MV-4-11 (cell line): ENCODE measurements at places on chromosomes 4 and X.
A peak's percentile ranks its signal among the peaks of the same experiment; 100 is the strongest.

- DNase-seq, result no peak
Observed at GRCh38 chrX:36957425-36958328, 50.5 kb upstream of the FAM47C start.

GRCh38 chr4:147944249-147944648 is 212.4 kb downstream of the ARHGAP10 start:
- peak; percentile 74 for DNase-seq

DNA sequence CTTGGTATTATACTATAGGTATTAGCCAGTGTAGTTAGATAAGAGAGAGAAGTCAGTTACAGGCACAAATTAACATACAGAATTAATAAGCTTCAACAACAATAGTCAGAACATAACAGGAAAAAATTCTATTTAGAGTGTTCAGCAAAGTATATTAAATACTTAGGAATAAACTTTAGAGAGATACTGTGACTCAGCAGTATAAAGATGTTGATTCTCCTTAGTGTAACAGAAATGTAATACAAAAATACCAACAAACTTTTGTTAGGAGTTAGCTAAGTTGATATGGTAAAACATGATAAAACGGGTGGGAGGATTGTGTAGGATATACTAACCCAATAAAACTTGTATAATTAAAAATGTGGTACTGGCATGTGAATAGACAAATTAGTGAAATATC is 154.3 kb downstream of the DIPK2B start:
- DNase-seq, result no peak

GRCh38 chrX:9816084-9816700 is 30.0 kb downstream of the SHROOM2 start:
- peak; percentile 5 for DNase-seq

DNA sequence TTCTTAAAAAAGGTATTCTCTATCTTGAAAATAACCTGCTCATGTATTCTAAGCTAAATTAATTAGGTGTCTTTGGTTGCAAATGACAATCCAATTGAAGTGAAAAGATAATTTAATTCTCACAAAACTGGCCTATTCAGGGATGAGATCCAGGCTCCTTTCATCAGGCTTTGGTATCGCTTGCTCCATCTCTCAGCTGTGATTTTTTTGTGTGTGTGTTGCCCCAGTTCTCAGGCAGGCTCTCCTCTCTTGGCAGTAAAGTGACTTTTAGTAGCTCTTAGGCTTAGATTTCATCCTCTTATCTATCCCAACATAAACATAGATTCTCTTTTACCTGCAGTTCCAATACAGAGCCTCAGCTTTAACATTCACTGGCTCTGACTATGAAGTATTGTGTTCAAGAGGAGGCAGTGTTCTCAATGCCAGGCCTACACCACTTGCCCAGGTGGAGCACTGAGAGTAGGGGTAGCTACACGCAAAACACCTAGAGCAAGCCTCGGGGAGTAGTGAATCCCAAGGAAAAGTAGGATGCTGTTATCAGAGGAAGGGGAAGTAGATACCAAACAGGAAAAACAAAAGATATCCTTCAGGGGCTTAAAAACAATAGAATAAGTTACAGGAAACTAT is 392.4 kb upstream of the ATOH1 start:
- DNase-seq, result no peak

- no peak for DNase-seq
Observed at GRCh38 chrX:102866981-102867656, 70.0 kb upstream of the RAB40AL start.

GRCh38 chrX:15221321-15221720 is 48.6 kb downstream of the ASB9 start:
- DNase-seq, result no peak

GRCh38 chrX:17564689-17565409 is 172.4 kb upstream of the SCML1 start:
- peak; percentile 63 for DNase-seq

DNA sequence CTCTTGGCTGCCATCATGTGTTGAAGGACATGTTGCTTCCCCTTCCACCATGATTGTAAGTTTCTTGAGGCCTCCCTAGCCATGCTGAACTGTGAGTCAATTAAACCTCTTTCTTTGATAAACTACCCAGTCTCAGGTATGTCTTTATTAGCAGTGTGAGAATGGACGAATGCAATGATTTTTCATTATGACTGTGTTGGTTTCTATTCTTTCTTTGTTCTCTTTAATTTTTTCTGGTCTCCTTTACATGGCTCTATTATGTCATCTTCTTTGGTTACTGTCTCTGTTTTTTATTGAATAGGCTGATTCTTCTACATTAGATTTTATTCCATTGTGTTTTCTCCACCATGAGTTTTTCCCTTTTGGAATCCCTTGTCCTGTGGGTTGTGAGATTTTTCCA is 840.6 kb downstream of the TRAM1L1 start:
- DNase-seq, result no peak

- no peak for DNase-seq
Observed at GRCh38 chr4:113478032-113478431, 283.5 kb downstream of the CAMK2D start.

- no peak for DNase-seq
Observed at GRCh38 chr4:74018116-74018515, 19.6 kb upstream of the CXCL5 start.

DNA sequence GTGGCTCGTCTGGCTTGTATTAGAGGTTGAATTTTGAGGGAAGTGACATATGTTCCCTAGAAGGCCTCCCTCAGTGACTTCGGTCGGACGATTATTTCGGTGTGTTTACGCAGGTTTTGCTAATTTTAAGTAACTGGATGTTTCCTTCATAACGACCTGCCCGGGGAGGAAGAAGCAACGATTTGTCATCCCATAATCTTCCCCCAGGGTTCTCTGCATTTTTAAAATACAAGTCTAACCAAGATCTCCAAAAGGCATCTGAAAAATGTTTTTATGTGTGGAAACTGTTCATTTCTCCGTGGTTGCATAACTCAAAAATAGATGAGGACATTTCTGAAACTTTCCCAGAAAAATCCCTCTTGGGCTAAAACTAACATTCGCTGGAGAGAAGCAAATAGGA is 195.4 kb downstream of the SHOX start:
- no peak for DNase-seq

GRCh38 chr4:45062935-45063545 is 336.7 kb upstream of the GNPDA2 start:
- no peak for DNase-seq

- no peak for DNase-seq
Observed at GRCh38 chr4:177785000-177785399, 342.8 kb upstream of the AGA start.

DNA sequence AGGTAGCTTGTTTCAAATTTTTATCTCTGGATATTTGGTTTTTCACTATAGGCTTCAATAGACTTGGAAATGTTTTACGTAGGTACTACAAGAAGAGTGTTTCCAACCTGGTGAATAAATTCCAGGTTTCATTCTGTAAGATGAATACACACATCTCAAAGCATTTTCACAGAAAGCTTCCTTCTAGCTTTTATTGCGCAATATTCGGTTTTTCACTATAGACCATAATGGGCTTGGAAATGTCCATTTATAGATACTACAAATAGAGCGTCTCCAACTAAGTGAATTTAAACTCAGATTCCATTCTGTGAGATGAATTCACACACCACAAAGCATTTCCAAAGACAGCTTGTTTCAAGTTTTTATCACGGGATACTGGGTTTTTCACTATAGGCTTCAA is 857.7 kb upstream of the HS3ST1 start:
- DNase-seq, result peak; percentile 36

DNA sequence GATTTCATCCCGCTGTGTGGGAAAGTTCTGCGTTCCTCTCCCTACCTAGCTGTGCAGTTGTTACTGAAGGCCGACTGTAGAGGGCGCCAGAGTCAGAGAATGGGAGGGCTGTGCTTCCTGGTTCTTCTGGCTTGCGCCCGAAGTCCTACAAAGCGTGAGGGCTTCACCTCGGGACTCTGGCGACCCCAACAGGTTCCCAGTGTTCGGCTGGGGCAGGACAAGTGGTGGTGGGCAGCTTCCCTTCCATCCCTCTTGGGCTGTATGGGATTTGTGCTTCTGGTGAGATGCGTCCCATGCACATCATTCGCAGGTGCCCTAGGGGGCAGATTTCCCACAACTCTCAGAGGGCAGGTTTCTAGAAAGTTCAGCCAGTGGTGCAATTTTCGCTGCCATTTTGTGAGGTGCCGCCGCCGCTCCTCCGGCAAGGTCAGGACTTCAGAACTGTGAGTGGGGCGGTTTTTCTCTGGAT is 27.3 kb downstream of the CT45A1 start:
- DNase-seq, result no peak

- no peak for DNase-seq
Observed at GRCh38 chr4:65580551-65580950, 89.7 kb downstream of the EPHA5 start.

DNA sequence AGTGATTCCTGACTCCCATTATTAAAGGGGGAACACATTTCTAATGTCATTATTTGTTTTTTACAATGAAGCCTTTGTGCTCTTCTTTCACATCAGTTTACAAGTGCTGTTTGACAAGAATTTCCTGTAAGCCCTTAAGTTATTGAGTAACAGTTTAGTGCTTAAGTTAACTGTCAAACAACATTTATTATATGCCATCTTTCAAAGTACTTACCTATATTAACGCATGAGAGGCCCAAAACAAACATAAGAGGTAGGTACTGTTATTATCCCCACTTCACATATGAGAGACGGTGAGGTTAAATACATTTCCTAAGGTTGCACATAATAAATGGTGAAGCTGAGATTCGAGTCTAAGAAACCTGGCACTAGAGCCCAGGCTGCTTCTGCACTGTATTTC is 56.0 kb upstream of the MAGED1 start:
- no peak for DNase-seq

- DNase-seq, result no peak
Observed at GRCh38 chr4:92099861-92100260, 203.9 kb upstream of the GRID2 start.

DNA sequence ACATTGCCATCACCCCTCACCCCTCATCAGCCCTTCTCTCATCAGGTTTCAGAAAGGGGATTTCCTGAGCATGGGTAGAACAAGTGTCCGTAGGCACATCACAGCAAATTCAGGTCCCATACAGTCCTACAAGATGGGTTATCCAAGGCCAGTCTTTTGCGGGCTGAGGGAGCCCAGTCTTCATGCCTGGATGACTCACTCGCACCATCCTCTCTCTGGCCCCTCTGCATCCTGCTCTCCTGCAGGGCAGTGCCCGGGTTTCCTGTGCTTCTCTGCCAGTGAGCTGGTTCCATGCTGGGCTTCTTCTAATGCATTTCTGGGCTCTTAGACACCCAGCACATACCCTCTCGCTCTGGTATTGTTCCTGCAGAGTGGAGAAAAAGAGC is 7.3 kb upstream of the INTS6L start:
- DNase-seq, result peak; percentile 45

- no peak for DNase-seq
Observed at GRCh38 chr4:71411981-71412380, 73.2 kb downstream of the SLC4A4 start.

DNA sequence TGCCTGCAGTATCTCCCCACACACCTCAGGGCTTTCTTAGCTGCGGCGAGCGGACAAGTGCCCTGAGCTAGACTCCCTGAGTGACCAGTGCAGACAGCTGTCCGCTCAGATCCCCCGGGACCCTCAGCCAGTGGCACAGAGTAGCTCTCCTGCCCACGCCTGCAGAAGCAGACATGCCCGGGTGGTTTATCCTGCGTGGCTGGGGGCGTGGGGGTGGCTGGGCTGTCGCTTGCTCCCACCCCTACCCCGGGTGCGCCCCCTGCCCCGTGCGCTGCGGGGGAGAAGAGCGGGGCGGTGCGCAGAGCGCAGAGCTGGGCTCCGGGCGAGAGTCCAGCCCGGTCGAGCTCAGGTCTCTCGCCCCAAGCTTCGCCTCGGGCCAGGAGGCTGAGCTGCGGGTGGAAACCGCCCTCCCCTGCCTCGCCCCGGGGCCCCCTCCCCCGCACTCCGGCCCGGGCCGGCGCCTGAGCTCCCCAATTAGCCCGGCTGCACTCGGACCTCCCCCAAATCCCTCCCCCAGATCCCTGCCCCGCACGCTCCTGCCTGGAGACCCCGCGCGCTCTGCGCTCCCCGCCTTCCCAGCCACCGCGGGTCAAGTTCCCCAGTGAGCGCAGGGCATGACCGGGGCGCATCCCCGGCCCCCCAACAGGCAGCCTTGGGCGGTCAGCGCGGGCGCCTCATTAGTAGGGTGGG is 11.7 kb upstream of the SHOX start:
- no peak for DNase-seq

GRCh38 chrX:57286507-57287251 is at the start of gene FAAH2:
FAAH2 (plus strand) TSS chrX:57286706; CDS start chrX:57286826, 120 bp downstream.
- DNase-seq, result no peak

- DNase-seq, result no peak
Observed at GRCh38 chrX:87813566-87813965, 296.0 kb downstream of the KLHL4 start.

- DNase-seq, result no peak
Observed at GRCh38 chr4:5635826-5636195, 72.5 kb downstream of the EVC2 start.

- DNase-seq, result peak; percentile 4
Observed at GRCh38 chr4:156190615-156191014, 236.9 kb upstream of the CTSO start.

DNA sequence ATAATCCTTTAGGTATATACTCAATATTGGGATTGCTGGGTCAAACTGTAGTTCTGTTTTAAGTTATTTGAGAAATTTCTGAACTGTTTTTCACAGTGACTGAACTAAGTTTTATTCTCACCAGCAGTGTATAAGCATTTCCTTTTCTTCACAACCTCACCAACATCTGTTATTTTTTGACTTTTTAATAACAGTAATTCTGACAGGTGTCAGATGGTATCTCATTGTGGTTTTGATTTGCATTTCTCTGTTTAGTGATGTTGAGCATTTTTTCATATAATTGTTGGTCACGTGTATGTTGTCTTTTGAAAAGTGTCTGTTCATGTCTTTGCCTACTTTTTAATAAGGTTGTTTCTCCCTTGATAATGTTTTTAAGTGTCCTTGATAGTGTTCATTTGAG is 112.6 kb downstream of the LINC00632 start:
- no peak for DNase-seq

GRCh38 chr4:186622788-186623464 is 67.6 kb upstream of the MTNR1A start:
- DNase-seq, result no peak

DNA sequence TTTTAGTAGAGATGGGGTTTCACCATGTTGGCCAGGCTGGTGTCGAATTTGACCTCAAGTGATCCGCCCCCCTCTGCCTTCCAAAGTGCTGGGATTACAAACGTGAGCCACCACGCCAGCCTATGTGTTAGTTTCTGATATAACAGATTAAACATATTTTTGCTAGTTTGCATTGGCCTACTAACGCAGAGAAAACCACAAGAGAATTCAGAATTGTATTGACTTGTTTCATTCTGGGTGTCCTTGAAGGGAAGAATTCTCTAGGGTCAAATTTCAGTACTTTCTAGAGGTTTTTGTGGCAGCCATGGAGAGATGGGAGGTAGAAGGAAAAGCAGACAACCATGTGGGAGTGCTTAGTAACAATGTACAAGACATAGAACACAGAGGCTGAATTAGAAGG is 46.1 kb upstream of the BMPR1B start:
- DNase-seq, result no peak

GRCh38 chr4:138334346-138335016 is 92.3 kb upstream of the SLC7A11 start:
- no peak for DNase-seq
